ENCODE measurements at places on chromosomes 1 and 21. TPM values are rescaled to one million over a fixed set of nuclear protein-coding genes. Genes with fewer than 3 reads are reported as not detected.

DFFA gene
- total RNA-seq = 50.6 TPM

GRCh38 chr1:12548973-12549459, 69.0 kb downstream of the DHRS3 start:
- no peak for DNase-seq

AMIGO1 gene
- total RNA-seq = 1.3 TPM

- no peak for DNase-seq
These were observed 1.1 kb downstream of the FALEC start for GRCh38 chr1:150516616-150517015.

- DNase-seq = no peak
These were observed 138.1 kb downstream of the MIS18A start for GRCh38 chr21:32140604-32141317.

Measured in Calu3 (cell line).